ENCODE measurements at places on chromosomes 13 and 19.

- DNase-seq, result peak; percentile 16
Measured at GRCh38 chr13:78193846-78194245, 275.2 kb upstream of the EDNRB start.

- no peak for DNase-seq
Measured at GRCh38 chr19:12749938-12750521, 1.6 kb upstream of the BEST2 start.

DNA sequence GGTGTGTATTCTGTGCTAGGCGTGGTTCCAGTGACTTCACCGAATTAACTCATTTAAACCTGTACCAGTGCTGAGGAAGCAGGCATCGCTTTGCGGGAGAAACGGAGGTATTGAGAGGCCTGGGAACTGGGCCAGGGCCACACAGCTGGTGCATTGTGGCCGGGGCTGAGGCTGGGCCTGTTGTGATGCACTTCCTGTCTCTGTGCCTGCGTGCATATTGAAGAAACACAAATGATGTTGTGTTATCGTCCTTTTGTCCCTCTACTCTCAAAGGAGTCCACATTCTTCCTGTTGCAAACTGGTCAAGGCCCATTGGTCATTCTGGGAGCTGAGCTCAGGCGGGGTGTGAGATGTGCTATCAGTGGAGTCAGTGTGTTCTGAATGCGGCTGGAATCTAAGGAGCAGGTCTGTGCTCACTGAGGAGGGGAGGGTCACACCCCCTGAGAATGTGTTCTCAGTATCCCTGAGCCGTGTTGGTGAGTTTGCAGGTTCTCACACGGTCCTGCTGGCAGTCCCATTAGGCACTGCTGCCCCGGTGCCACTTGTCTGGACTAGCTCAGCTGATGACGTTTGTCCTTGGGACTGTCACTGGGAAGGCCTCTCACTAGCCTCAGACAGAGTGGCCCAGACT, 62.1 kb downstream of the ARHGEF7 start:
- peak; percentile 30 for DNase-seq

GRCh38 chr13:33164331-33164730, 121.2 kb downstream of the STARD13 start:
- DNase-seq, result no peak

DNA sequence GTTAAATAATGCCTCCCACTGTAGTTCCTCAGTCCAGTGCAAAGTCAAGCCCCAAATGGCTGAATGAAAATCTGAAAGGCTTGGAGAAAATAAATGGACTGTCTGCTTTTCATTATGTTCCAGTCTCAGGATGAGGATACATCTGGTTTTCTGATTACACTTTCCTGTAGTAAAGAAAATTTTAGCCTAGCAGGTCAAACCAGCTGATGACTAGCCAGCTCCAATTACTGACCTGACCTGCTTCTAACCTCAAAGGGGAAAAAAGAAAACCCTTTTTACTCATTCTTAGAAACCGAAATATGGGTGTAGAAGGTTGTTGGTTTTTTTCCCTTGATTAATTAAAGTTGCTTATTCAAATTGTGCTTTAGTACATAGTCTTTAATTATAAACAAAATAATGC, 418.4 kb downstream of the EFNB2 start:
- DNase-seq, result peak; percentile 47

DNA sequence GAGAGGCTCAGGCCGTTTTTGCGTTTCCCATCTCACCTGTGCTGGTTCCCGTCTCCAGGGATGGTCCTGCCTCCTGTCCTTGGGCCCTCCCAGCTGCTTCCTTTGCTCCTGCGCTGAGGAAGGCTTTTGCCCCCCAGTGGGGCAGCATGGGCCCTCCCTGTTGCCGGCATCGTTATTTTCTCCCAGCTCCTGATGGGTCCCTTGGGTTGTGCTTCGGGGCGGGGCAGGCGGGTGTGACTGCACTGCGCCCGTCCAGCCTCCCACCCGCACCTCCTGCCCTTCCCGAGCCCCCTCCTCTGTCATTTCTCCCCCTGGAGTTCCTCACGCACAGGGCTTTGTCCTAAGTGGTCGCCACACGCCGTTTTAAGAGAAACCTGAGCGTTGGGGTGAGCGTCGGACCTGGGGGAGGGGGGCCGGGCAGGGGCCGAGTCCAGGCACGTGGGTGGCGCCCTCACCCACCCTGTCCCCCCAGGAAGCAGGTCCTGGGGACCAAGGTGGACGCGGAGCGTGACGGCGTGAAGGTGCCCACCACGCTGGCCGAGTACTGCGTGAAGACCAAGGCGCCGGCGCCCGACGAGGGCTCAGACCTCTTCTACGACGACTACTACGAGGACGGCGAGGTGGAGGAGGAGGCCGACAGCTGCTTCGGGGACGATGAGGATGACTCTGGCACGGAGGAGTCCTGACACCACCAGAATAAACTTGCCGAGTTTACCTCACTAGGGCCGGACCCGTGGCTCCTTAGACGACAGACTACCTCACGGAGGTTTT, 2.8 kb upstream of the GZMM start:
- no peak for DNase-seq

DNA sequence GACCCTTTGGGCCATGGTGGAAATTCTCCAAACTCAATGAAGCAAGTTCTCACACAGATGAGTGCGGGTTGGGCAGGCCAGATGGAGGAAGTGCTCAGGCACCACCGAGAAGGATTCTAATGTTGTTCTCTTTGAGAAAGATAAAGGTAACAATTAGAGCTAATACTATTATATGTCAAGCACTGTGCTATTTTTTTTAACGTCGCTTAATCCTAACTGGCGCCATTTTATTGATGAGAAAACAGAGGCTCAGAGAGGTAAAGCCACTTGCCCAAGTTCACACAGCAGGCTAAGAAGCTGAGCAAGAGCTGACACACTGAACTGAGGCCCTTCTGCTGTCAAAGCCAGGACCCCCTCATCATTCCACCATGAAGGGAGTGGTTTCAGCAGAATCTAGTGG, 1.0 kb downstream of the FBL start:
- no peak for DNase-seq

DNA sequence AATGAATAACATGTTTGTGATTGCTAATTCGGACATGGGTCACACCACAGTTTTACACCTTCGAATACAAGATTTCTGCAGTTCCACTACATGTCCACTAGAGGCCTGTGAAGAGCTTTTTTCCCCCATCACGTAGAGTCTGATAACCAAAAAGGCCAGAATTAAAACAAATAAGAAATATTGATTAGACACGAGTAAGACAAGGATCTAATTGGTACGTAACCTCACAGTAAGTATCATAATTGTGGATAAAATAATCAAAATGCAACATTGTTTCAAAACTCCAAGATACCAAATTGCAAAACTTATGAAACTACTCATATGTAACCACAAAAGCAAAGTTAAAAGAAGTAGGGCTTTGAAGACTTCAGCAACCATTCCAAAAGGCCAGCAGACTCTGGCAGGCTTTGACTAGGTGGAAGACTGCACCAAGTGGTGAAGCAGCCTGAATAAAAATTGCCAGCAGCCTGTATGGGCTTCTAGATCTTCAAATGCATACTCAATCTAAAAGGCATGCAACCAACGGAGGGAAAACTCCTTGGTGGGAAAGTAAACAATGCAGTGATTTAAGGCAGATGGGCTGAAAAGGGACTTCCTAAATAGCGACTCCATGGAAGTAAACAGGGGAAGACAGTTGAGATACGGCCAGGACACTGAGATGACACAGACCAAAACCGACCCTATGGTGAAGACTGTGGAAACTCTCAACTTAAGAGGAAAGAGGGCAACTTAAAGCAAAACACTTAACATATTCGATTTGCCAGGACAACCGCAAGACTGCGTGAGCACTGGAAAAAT, 56.7 kb downstream of the STARD13 start:
- DNase-seq, result peak; percentile 82

DNA sequence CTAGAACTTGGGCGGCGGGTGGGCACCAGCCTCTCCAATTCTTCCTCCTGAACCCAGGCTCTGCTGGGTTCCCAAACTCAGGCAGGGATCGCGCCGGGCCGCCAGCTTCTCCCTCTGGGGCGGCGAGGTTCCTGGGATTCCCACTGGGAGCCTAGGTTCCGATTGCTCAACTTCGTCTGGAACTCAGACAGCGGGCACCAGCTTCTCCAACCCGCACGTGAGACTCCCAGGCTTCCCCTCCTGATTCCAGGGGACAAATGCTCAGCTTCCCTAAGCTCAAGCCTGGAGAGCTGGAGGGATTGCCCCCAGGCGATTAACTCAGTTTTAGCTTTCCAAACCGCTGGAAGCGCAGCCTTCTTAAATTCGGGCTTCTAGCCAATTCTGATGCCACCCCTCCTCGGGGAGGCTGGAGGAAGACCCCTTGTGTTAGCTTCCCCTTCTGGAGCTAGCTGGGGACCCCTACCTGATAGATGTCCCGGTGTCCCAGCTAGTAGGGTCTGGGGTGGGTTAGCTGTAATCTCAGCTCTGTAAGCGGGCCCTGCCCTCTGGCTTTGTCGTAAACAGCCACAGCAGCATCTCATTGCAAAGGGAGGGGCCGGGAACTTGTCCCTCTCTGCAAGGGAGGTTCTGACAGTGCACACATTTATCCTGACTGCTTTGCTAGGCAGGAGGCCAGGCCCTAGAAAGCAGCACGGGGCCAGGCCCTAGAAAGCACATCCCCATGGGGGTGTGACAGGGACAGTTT, 671 bp downstream of the MCOLN1 start:
- peak; percentile 43 for DNase-seq

DNA sequence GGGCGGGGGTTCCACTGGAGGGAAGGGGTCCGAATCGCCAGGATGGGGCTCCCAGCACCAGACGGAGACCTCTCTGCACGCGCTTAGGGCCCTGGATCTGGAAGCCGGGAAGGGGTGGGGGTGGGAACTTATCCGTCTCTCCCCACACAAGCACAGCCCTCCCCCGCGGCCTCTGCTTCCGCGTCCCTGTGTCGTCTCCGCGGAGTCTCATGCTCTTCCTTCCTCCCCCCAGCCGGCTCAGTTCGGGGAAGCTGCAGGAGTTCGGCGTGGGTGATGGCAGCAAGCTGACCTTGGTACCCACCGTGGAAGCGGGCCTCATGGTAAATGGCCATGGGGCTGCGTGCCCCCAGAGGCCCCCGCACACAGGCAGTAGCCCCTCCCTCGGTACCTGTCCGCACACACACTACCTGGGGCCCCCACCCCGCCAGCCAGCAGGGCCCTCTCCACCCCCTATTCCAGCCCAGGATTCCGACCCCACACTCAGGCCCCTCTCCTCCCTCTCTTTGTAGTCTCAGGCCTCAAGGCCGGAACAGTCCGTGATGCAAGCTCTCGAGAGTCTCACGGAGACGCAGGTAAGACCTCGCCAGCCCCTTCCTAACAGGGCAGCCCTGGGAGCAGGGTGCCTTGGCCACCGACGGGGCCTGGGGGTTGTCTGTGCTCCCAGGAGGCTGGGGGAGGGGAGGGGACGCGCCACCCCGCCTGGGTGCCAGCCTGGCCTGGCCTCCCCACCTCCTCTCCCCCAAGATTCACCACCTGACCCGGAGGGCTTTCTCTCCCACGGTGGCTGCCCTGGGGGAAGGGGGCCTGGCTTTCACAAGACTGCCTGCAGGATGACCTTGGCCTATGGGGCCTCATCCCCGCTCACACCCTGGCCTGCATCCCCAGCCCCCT, 3.2 kb downstream of the MIDN start:
- DNase-seq, result peak; percentile 78

DNA sequence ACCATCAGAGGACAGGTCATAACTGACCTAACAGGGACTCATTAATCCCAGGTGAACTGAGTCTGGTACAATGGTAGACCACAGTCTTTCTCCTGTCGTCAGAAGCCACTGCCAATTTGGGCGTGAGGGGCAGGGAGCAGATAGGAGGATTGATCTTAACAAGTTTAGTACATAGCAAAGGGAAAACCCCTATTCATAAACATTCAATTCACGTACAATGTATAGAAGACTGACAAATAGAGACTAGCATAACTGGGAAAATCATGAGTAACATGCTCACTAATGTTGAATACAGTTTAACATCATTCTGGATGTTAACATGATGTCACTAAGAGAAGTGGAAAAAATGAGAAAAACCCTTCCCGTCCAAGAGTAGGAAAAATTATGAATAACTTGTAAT, 54.1 kb downstream of the SLC7A1 start:
- no peak for DNase-seq

GRCh38 chr19:34428549-34429285, 536 bp downstream of the UBA2 start:
- DNase-seq, result peak; percentile 50

DNA sequence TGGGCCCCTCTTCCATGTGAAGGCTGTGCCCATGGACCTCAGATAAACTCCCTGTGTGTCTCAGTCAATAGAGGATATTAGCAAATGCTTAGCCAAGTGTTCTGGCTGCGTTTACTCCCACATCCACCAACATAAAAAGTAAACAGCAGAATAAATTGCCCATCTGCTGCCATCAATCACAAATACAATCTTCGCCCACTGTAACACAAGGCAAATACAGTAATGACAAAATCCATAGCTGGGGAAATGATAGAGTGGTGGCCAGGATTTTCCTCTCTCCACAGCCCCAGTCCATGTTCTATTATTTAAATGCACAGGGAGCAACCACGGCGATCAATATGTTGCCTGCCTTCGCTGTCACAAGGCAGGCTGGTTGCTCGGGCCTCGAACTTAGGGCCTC, 376.5 kb downstream of the UQCRFS1 start:
- no peak for DNase-seq

DNA sequence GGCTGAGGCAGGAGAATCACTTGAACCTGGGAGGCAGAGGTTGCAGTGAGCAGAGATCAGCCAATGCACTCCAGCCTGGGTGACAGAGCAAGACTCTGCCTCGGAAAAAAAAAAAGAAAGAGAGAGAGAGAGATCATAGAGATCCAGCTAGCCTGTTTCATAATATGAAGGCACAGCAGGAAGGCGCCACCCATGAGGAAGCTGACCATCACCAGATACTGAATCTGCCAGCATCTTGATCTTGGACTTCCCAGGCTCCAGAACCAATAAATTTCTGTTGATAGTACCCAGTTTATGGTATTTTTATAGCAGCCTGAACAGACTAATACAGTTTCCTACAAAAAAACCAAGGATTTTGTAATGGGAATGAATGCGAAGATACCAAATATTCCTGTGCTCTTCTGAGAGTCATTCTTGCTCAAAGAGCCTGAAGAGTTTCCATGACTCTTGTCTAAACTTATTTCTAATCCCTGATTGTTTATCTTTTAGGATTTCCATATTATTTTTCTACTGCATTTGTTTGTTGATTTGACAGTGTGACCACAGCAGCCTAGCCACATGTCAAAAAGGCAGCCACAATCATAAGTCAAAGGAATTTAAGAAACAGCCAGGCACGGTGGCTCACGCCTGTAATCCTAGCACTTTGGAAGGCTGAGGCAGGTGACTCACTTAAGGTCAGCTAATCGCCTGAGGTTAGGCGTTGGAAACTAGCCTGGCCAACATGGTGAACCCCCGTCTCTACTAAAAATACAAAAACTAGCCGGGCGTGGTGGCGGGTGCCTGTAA, 37.7 kb upstream of the PDCD5 start:
- DNase-seq, result no peak

GRCh38 chr19:1046117-1046626, 6.3 kb downstream of the ABCA7 start:
- no peak for DNase-seq

GRCh38 chr13:46527237-46527636, 25.7 kb upstream of the LRCH1 start:
- no peak for DNase-seq

DNA sequence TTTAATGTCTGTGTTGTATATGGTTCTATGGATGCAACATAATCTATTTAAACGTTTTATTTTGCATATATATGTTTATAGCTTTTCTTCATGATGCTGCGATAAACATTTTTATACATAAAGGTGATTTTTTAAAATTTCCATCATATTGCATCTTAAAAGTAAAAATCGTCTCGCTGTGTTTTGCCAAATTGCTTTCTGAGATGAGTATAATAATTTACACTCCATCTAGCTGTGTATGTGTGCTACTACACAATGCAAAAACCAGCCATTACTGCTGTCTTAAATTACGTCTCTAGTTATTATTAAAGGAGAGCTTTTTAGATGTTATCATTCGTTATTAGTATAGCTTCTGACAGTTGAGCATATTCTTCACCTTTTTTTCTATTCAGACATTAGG, 37.2 kb downstream of the METTL21C start:
- DNase-seq, result no peak
